ENCODE measurements at places on chromosomes 16 and 17.

GRCh38 chr16:17343028-17343427 lies 127.7 kb downstream of the XYLT1 start:
- DNase-seq: peak; percentile 64

GRCh38 chr16:84034516-84034915 lies 8.1 kb downstream of the SLC38A8 start:
- no peak for DNase-seq

DNA sequence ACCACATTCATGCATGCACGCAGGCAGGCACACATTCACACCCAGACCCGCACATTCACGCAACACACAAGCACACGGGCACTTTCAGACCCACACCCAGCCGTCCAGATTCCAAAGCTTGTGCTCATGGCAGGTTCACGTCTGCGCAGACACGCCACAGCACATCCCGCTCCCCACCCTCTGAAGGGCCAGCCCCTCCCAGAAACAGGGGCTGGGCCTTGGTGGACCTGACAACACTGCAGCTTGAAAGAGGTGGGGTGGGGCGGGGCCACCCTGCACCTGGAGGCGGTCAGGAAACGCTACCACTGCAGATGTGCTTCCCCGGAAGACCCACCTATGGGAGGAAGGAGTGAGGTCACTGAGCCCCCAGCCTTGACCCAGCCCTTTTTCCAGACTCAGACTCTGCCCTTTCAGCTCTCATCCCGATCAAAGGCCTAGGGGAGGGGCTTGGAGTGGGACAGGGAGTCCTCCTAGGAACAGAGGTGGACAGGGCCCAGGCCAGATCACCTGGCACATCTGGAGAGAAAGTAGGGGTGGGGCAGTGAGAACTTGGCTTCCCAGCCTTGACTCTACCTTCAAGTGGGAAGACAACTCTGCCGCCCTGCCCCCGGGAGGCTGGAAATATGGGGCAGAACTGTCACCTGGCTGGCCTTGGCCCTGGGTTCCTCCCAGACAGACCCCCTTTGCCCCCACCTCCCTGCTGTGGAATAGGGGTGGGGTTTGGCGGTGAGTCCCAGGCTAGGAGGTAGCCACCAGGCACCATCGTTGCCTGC lies 11.0 kb downstream of the P3H4 start:
- no peak for DNase-seq

DNA sequence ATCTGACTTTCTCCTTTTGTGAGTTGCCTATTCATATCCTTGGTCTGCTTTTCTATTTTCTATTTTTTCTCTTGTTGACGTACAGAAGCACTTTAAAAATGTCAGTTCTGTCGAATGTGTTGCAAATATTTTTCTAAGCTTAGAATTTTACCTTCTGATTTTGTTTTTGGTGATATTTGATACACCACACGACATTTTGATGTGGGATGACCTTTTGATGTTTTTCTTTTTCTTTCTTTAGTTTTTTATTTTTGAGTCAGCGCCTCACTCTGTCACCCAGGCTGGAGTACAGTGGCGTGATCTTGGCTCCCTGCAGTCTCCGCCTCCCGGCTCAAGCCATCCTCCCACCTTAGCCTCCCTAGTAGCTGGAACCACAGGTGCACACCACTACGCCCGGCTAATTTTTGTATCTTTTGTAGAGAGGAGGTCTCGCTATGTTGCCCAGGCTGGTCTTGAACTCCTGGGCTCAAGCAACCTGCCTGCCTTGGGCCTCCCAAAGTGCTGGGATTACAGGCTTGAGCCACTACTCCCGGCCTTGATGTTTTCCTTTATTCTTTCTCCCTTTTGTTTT lies 39.6 kb downstream of the WSB1 start:
- no peak for DNase-seq

DNA sequence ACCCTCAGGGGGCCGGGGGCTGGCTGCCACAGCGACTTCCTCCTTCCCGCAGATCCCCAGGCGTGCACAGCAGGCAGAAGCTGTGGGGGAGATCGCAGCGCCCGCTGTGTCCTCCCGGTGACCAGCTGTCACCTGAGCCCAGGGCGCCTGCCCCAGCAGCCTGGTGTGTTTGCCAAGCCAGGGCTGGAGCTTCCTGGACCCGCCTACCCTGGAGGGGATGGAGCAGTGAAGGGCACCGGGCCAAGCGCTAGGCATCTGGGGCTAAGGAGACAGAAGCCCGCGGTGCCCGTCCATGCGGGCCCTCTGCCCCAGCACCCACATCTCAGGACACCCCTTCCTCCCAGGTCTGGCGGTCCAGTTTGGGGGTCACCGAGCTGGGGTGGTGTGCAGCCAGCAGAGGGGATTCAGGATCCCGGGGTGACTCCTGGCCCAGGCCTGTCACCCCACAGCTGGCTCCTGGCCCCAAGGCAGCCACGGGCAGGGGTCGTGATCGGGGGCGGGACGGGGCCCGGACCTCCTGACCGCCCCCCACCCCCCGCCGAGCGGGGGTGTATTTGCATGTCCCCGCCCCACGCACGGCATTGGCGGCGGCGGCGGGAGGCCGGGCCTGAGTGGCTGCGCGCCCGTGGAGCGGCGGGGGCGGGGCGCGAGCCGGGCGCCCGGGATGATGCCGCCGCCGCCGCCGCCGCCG lies at the start of gene RAB26:
RAB26 (plus strand) TSS at position 645 of the 691 bp plus-strand sequence. CDS start 159 bp downstream, outside the sequence.
- peak; percentile 85 for DNase-seq
